ENCODE measurements at places on chromosomes 12 and 14.

DNA sequence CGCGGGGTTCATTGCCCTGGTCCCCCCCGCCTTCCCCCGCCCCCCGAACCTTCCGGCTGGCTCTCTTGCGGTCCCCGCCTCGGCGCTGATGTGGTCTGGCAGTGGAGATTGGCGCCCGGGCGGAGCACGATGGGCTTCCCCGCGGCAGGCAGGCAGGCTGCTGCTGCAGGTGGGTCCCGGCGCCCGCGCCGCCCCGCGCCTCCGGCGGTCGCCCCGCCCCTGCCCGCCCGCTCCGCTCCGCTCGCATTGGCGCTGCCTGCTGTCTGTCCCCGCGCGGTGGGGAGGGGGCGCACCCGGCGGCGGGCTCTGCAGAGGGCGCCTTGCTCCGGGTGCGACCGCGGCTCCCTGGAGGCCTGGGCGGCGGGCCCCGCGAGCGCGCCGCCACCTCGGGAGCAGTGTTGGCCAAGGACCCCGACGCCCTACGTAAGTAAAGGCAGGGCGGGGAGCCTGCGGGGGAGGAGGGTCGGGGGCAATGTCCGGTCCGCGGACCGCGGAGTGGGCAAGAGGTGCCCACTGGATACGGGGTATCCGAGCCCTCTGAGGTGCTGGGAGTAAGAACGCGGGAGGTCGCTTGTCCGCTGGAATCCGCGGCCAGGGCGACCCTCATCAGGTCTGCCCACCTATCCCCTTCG is at the start of gene AKAP5:
AKAP5 (plus strand) TSS at position 309 of the 632 bp plus-strand sequence. CDS start 2,896 bp downstream, outside the sequence.
- DNase-seq, result no peak

DNA sequence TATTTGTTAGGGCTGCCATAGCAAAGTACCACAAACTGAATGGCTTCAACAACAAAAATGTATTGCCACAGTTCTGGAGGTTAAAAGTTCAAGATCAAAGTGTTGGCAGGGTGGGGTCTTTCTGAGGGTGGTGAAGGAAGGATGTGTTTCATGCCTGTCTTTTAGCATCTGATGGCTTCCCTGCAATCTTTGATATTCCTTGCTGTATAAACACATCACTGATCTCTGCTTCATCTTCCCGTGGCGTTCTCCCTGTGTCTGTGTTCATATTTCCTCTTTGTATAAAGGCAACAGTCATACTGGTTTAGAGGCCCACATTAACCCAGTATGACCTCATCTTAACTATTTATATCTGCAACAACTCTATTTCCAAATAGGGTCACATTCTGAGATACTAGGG is 167.5 kb downstream of the BTG1 start:
- DNase-seq, result no peak

GRCh38 chr12:88896958-88897357 is 316.7 kb upstream of the KITLG start:
- no peak for DNase-seq

DNA sequence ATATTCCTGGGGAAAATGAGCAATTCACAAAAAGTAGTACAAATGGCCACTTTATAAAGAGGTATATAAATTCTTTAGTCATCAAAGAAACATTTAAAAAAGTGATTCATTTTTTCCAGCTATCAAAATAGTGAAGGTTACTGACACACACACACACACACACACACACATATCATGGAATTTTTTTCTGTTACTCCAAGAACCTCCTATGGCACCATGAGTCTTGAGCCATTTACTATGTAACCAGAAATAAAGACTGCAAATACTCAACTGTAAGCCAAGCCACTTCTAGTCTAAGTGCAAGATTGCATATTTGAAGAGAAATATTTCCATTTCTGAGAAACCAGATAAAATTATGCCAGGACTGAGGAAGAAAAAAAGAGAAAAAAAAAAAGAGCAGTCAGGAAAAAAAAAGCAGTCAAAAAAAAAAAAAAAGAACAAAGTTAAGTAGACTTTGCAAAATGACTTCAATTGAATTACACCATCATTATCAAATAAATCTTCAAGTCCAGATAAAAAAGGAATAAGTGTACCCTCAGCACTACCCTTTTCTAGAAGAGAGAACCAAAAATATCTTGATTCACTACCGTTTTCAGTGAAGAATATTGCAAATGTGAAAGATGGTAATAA is 275.7 kb downstream of the DAD1 start:
- DNase-seq, result no peak

- DNase-seq, result no peak
Measured at GRCh38 chr14:40452674-40453073, 1020.4 kb upstream of the FBXO33 start.

DNA sequence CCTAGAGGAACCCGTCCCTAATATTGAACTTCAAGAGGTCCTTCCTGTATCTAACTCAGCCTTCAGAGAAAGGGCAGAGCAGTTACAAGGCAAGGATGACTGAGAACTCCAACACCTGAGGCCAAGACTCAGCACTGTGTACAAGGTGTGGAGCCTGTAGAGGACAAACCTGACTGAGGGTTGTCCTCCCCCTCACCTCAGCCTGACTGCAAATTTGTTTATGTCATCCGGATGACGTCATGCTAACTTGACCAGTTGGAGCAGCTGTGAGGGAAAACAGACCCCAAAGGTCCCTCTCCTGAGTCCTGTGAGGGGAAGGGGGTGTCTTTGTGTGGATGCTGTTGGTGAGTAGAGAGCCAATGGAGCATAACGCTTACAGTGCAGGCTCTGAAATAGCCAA is 4.3 kb downstream of the CRACR2A start:
- no peak for DNase-seq

GRCh38 chr12:42421844-42422779 is 96.1 kb downstream of the PPHLN1 start:
- DNase-seq, result no peak

GRCh38 chr14:23932639-23933038 is 20.9 kb upstream of the DHRS4 start:
- DNase-seq, result no peak

Measured in NCI-H187 treated with DMSO at 0.1 percent for 48 hours (cell line).